ENCODE measurements at places on chromosomes 12 and 14.

DNA sequence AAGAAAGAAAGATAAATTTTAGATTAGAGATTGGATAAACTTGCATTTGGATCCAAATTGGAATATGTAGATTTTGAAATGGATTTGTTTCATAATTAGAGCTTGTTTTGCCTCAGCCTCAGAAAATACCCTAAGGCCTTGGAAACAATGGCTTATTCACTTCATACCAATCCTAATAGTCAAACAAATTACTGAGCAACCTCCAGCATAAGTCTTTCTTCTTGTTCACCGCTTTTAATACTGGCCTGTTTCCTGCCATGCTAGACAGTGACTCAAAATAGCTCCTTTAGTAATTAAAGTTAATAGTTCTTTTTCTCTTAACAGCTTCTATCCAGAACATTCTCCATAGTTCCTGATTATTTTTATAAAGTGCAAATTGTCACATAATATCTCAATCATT is 110.9 kb upstream of the DNM1L start:
- DNase-seq, result peak; percentile 16

- no peak for DNase-seq
These were observed 65.3 kb downstream of the BLTP3B start for GRCh38 chr12:100077367-100077766.

DNA sequence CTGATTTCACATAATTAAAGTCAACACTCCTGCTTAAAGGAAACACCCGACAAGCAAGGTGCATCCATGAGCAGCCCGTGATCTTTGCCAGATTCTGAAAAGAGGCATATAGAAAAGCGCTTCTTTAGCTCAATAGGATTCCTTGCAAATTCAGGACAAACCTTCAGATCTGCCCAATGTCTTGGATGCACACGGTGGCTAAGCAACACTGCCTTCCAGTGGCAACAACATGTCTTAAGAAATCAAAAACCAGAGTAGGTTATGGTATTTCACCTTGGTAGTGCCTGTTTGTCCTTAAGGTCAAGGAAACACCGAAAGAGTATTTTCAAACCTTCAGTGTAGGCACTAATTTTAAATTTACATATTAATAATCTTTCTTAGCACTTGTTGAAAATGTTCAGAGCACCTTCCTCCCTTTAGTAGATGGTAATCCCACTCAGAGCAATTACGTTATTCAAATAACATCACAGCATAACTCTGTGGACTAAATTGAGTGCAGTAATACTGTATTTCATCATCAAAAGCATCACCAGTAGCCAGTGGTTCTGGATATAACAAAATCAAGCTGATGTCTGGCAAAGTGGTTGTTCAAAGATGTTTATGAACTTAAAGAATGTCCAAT is 58.0 kb upstream of the CDKN3 start:
- no peak for DNase-seq

DNA sequence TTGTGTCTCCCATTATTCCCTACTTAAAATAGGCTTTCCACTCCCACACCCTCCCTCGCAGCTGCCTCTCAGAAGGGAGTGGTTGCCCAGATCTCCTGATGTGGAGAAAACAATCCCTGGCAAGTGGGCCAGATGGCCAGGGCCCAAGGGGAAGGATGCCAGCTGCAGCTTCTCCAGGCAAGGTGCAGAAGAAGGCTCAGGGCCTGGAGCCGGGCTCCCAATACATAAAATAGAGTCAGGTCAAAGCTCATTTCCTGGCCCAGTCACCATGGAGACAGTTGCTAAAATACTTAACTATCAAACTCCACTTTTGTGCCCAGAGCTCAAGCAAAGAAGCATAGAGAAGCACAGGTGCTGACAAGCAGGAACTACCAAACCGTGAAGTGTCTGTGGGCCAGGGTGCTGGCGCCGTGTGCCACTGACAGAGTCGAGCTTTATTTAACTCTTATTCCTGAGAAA is 45.7 kb upstream of the ITPR2 start:
- peak; percentile 37 for DNase-seq

DNA sequence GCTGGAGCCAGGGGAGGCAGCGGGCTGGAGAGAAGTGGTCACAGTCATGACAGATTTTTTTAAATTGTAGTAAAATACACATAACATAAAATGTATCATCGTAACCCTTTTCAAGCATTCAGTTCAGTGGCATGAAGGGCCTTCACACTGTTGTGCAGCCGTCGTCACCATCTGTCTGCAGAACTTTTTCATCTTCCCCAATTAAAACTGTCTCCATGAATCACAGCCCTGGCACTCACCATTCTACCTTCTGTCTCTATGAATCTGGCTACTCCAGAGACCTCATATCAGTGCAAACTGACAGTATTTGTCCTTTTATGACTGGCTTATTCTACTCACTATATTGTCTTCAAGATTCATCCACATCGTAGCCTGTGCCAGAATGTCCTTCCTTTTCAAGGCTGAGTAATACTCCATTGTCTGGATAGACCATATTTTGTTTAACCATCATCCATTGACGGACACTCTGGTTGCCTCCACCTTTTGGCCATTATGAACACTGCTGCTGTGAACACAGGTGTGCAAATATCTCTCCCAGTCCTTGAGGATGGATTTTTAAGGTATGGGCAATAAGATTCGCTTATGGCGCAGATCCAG is 91.5 kb upstream of the NCOR2 start:
- DNase-seq, result no peak

GRCh38 chr14:88468406-88468805 is 82.9 kb downstream of the SPATA7 start:
- no peak for DNase-seq

DNA sequence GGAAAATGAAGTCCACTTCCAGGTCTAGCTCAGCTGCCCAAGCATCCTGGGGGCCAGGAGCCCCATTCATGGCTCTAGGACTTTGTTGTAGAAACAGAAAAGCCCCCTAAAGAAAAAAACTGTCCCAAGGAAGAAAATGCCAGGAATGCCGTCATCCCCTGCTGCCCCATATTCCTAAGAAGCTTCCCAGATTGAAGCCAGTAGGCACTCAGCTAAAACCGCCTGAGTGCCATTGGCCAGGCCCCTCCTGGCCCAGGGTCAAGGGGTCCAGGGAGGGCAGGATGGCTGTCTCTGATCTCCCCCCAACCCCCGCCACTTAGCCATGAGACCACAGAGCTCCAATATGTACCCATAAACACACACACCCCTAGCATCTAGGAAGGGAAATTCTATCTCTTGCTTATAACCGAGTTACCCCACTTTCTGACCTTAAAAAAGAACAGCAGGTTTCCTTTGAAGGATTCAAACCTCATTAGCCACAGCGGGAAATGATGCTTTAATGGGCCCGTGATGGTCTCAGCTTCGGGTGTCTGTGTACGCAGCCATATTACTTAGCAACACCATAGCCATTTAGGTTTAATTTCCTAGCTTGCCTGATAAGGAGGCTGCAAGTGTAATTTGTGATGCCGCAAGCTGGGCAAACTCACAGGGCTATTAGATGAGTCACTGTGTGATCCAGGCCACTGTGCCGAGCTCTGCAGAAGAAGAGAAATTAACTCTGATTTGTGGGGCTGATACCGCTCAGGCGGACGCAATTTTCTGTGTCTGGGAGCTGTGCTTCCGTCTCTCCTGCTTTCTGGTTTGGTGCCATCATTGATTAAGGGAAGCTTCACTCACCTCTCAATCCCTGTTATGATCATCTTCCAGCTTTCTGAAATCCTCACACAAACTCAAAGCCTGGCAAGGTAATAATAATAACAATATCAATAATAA is 84.2 kb downstream of the GCH1 start:
- peak; percentile 95 for DNase-seq

DNA sequence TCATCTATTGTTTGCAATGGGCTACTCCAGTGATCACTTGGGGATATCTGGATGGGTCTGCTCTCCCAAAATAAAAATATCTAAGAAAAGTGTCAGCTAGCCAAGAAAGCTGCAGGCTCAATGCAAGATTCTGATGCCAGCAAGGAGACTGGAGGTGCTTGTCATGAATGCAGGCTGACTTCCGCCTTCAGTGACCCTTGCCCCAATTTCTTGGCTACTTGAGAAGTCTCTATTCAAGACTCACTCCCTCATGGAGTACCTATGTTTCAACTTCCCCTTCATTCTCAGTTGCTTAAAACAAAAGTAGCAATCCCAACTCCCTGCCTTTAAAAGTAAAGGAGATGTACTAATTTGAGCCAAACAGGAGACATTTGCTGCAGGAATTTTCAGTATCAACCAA is 123.9 kb downstream of the GPR65 start:
- no peak for DNase-seq

- DNase-seq, result no peak
These were observed 55.9 kb downstream of the LRP6 start for GRCh38 chr12:12210983-12211382.

GRCh38 chr12:132219323-132219722 is 75.1 kb downstream of the NOC4L start:
- DNase-seq, result no peak

- no peak for DNase-seq
These were observed 5.3 kb downstream of the ASB2 start for GRCh38 chr14:93970965-93971634.

GRCh38 chr12:131855521-131856142 is 27.4 kb downstream of the MMP17 start:
- no peak for DNase-seq

DNA sequence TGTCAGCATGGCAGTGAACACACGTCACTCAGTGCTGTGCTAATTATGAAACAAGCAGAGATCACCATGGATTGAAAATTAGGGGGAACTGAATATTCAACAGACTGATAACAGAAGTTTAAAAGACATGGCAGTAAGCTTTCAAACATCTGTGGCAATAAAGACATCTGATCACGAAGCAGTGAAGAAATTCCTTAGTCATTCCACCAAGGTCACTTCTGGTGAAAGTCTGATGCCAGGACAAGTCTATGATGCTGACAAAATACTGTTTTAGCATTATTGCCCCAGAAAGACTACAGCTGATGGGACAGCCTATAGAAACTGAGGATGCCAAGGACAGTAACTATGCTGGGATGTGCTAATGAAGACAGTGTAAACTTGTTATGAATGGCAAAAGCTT is 126.9 kb upstream of the RBM19 start:
- no peak for DNase-seq

- DNase-seq, result no peak
These were observed 35.0 kb downstream of the ERH start for GRCh38 chr14:69363055-69363454.

DNA sequence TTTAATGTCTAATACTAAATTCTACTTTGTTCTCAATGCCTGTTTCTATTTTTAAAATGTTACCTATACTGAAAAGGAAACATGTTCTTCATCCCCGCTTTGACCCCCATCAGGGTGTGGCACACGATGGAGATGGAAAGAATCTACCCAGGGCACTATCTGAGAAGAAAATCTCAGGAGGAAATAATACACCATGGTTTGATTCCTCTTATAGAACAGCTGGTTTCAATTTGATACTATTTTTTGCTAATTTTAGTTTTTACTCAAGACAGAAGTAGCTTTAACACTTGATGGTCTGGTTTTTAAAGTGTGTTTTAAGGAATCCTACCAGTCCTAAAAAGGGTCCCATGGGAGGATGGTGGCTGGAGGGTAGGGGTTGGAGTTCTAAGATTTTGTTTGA is 56.7 kb downstream of the PPM1H start:
- no peak for DNase-seq

DNA sequence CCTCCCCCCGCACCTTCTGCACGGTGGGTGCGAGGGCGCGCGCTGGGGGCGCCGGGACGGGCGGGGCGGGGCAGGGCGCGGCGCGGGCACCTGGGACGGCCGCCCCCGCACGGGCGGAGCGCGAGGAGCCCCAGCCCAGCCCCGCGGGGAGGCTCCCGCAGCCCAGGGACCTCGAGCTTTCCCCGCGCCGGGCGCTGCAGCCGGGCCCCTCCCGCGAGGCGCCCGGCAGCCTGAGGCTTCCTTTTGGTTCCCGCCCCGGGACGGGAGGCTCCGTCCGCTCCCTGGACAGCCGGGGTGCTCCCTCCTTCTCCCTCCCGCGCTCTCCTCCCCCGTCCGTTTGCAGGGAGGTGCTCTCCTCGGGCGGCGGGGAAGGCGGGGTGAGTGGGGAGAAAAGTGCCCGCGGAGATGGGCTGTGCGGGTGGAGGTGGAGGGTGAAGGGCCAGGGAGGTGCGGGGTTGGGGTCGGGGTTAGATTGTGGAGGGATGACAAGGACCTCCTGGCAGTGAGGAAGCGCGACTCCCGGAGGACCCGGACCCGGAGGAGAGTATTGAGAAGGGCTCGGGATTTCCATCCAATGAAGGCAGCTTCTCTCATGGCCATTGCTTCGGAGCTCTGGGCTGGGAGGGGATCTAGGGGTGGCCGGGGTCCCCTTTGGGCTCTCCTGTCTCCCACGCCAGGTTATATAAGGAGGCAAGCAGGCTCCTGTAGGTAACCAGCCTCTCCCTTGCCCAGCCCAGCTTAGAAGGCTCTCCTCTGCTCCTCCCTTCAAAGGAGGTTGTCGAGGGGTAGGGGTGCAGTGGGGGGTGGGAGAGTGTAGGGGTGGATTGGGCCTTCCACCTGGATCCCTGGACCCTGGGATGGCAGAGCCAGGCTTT is 645 bp downstream of the JDP2 start:
- DNase-seq, result no peak
